ENCODE measurements at places on chromosomes 2 and 18.

- no peak for DNase-seq
Observed at GRCh38 chr2:60855989-60856669, 25.2 kb upstream of the REL start.

DNA sequence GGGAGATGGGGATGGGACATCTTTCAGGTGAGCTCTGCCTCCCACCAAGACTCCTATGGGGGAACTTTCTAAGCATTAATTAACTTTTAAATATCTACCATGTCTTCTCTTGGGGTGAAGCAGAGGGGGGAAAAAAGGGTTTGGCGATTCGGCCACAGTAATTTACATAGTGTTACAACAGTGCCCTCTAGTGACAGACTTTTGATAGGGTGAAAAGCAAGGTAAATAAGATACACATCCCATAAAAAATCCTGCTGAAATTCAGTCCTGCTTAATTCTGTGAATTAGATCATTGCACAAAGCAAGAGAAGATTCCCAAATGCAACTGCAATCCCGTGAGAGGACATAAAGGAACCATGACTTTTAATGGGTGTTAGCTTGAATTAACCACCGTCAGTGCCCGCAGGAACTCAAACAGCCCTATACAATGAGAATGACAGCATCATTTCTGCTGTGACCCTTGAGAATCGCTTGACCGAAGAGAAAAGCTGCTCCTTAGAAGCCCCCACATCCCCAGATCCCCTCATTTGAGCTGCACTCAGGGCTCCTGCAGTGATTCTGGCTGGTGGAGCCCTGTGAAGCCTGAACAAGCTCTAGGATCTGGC, 32.8 kb downstream of the FAM124B start:
- no peak for DNase-seq

- peak; percentile 32 for DNase-seq
Observed at GRCh38 chr18:62324917-62325805, at the start of gene TNFRSF11A. Gene TNFRSF11A (plus strand): TSS chr18:62325310. CDS start chr18:62325353, 43 bp downstream.

- DNase-seq: no peak
Observed at GRCh38 chr2:213084261-213084660, 67.2 kb downstream of the IKZF2 start.

- DNase-seq: no peak
Observed at GRCh38 chr18:48031641-48032040, 101.2 kb upstream of the SMAD2 start.

DNA sequence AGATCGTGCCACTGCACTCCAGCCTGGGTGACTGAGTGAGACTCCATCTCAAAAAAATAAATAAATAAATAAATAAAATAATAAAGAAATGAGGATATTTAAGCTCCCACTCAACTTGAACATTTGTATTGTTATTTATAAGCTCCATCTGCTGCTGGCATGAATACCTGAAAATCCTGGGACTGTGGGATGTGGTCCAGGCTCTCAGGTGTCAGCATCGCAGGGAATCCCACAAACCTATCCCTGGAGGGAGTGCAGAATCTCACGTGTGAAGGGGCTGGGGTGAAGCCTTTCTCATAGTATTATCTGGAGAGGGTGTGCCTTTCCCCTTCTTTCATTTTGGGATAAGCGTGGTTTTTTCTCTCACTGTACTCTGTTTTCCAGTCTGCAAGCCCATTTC, 47.4 kb upstream of the POLE4 start:
- peak; percentile 54 for DNase-seq

DNA sequence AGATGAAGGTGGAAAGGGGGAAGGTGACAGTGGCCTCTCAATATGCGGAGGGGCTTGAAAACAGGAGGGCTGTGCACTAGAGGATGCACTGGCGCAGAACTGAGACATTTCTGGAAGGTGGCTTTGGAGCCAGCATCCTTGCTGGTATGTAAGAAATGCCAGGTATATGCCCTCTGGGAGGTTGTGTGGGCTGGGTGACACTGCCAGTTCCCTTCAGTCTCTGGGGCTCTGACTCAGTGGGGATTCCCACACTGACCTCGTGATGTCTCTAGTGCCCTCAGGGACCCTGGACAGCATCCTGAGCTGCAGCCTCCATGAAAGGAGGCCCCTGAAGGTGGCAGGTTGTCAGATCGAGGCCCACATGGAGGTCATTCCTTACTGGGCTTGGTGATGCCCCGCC, 74.0 kb downstream of the AGAP1 start:
- no peak for DNase-seq

DNA sequence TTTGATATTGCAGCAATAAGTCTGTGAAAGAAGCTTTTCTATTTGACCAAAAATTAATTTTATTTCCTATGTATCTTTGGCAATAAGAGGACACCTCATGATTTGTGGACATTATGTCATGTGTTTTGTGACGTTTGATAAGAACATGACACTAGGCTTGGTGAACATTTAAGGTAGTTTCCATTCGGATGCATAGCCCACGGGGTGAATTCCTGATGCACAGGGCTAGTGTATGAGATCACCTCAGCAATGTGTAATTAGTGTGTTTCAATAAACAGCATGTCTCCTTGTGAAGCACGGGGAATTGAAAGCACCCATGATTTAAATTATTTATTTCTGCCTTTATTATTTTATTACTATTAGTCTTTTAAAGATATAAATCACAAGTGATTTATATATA, 146.1 kb upstream of the LINC00305 start:
- DNase-seq: no peak

DNA sequence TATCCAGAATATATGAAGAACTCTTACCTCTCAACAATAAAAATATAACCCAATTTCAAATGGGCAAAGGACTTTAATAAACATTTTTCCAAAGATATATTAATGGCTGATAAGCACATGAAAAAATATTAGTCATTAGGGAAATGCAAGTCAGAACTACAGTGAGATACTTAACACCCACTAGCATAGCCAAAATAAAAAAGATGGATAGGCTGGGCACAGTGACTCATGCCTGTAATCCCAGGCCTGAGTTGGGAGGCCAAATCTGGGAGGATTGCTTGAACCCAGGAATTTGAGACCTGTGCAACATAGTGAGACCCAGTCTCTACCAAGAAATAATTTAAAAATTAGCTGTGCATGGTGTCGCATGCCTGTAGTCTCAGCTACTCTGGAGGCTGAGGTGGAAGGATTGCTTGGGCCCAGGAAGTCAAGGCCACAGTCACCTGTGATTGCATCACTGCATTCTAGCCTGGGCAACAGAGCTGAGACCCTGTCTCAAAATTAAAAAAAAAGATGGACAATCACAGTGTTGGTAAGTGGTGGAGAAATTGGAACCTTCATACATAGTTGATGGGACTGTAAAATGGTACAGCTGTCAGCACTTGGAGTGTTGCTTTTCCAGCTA, 25.1 kb downstream of the MARCHF7 start:
- DNase-seq: no peak

- DNase-seq: no peak
Observed at GRCh38 chr2:118110310-118110709, 22.0 kb downstream of the INSIG2 start.

DNA sequence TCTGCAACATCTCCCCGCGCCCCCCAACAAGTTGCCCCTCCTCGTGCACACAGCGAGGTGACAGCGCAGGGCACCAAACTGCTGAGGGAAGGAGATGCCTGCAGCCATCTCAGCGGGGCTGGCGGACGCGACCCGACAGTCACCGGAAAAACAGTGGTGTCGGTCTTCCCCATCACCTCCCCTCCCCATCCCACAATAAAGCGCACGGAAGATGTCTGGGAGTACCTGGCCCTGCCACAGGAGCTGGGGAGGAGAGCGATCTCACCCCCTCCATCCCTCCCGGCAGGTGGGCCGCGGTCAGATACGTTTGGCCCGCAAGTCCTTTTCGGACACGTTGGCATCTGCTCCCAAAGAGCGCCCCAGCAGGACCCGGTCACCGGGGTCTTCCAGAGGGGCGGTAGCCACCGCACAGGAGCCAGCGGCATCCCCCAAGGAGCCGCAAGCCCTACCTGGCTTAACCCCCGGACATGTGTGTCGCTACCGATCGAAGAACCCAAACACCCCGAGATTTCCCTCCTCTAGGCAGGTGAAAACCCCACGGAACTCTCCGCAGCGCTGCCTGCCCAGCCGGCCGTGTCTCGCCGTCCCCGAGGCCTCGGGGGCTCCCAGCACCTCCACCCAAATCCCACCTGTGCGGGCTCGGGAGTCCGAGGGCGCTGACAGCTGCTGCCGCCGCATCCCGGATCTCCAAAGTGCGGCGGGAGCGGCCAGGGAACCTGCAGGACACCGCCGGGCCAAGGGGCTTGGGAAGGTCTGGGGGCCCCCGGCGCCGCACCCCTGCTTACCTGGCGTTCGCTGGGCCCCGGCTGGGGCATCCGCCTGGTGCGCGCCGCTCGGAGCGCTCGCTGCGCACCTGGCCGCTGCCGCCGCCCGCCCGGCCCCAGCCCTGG, 657 bp downstream of the ATP8B1 start:
- DNase-seq: no peak

DNA sequence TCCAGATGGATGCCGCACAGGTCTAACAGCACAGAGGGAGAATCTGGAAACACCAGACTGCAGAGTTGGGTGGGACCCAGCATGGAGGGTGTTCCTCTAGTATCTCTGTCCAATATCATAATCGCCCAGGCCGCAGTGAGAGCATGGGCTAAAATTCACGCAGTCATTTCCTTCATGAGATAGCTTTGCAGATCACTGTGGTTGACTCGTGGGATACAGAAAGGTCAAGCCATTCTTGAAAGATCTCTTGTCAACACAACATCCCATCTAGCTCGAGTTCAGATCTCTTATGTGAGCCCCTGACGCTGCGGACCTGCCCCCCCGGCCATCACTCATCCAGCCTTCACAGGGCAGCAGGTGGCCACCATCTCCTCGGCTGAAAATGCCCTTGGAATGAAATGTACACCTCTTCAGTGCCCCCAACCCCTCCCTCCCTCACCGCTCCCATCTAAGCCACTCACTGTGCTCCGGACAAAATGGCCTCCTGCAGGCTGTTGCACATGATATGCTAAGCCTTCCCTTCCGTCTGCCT, 45.9 kb downstream of the FOSL2 start:
- no peak for DNase-seq

DNA sequence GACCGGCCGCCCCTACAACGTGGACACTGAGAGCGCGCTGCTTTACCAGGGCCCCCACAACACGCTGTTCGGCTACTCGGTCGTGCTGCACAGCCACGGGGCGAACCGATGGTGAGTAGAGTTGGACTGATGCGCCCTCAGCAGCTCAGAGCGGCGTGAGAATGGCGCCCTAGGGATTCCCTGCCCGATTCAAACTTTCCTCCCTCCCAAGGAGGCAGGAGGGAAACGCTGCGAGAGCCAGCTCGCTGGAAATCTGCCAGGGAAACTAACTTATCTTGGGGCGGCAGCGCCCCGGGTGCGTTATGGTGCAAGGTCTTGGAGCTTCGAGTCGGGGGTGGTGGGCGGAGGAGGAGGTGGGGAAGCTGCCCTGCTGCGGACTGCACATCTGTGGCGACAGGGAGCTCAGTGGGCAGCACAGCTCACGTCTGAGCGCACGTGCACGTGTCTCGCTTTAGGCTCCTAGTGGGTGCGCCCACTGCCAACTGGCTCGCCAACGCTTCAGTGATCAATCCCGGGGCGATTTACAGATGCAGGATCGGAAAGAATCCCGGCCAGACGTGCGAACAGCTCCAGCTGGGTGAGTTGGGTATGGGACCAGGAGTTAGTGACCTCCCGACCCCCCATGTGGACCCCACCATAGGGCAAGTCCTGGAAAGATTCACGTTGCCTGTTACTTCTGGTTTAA, 697 bp downstream of the ITGA4 start:
- peak; percentile 76 for DNase-seq

- peak; percentile 35 for DNase-seq
Observed at GRCh38 chr2:231037731-231038482, 584 bp downstream of the C2orf72 start.

DNA sequence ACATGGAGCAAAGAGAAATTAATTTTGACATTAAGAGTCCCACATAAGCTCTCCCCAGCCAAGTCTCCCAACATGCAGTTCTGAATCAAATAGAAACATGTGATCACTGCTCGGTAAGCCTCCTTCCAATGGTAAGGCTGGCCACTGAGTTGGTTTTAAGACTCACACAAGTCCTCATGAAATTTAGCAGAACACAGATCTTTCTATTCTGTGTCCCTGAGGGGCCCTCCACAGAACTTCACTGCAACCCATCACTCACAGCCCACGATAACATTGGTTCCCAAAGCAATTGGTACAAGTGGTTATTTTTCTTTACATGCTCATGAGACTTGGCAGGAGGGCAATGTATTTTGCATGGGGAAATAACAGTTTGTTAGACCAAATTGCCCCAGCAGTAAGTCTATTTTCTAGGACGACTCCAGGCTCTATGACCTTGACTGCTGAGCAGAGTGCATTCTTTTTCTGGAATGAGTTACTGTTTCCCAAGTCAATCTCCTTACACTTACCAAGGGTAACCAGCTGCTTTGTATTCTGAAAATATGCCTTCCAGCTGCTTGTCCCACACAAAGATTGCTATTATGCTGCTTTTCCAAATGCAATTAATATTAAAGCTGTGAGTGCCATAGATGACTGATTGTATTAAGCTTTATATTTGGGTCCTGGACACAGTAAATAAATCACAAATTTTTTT, 142.3 kb upstream of the TANK start:
- no peak for DNase-seq

GRCh38 chr2:233152541-233152940, 92.4 kb downstream of the INPP5D start:
- DNase-seq: no peak

- no peak for DNase-seq
Observed at GRCh38 chr2:51710222-51710621, 678.3 kb upstream of the NRXN1 start.

GRCh38 chr2:16665748-16666448, at the start of gene CYRIA:
Gene CYRIA (minus strand): TSS chr2:16665834. CDS start chr2:16588119, 77,715 bp downstream.
- no peak for DNase-seq

DNA sequence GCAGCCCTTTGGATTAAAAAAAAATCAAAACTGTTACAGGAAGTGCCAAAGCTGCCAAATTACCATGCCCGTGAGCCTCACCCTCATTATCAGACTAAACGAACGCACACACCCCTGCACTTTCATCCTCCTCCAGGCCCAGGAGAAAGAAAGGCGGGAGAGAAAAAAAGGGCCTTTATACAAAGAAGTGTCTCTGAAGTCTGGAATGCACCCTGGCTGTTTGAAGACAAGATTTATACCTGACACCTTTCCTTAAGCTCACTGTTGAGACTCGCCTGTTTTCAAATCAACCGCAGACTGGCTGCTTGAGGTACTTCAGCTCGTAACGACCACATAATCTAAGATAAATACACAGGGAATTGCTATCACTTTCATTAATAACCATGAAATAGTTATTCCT, 31.0 kb downstream of the EDAR start:
- no peak for DNase-seq

All from NCI-H524 (cell line).